ENCODE measurements at places on chromosomes 5 and 9.

GRCh38 chr9:106467865-106468164 is 395.2 kb upstream of the ZNF462 start:
- DNase-seq: no peak

- DNase-seq: no peak
These were observed 159.6 kb downstream of the NR2F1-AS1 start for GRCh38 chr5:93421468-93421867.

DNA sequence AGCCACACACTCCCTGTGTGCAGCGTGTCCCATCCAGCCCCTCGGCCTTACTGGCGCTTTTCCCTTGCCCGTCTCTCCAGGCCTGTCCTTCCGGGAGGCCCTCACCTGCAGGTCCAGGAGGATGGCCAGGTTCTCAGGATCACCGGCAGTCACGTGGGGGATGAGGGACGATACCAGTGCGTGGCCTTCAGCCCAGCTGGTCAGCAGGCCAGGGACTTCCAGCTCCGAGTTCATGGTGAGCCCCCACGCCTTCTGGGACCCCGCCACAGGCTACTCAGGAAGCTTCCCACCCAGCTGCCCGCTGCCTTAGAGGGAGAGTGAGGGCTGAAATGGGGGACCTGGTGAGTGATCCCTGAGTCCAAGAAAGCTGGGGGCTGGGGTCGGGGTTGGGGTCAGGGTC is 85.8 kb downstream of the HMCN2 start:
- no peak for DNase-seq

DNA sequence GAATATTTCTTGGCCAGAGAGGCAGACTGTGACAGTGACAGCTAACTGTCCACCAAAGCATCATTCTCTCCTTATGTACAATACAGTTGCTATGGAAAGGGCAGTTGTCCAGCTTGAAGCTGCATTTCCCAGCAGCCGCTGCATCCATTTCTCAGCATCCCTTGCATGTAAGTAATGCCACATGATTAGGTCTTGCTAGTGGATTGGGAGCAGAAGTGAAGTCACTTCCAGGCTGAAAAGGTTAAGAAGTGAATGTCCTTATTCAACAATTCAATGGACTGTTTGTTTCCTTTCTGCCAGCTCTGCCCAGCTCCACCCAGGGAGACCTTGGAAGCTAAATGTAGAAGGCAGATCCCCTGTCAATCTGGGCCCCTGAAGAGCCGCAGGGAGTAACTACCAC is 26.1 kb upstream of the RETREG1 start:
- DNase-seq: no peak

DNA sequence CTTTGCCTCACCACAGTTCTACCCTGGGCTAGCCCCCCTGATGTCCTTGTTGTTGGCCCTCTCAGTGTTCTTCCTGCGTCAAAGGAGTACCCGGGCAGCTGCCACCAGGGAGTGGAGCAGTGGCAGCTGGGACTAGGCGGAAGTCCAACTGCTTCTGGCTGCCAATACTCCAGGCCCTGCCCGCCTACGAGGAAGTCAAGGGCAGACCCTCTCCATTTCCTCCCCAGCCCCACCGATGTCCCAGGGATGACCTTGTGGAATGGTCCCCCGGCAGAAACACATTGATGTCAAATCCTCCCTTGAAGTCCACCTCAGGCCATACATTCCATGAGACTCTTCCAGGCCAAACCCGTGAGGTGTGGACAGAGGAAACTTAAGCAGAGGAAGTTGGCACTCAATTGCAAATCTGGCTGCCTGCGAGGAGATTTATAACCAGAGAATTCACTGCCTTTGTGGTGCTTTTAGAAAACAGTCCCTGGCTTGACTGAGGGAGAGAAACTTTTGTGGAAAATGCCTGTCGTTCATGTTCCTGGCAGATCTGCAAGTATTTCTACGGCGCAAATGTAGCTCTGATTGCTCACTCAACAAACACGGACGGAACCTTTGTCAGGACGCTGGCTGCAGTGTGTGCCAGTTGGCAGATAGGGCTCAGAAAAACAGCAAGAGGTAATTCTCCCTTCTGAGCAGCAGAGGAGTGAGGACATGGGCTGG is 339.7 kb downstream of the RAB3C start:
- DNase-seq: no peak

DNA sequence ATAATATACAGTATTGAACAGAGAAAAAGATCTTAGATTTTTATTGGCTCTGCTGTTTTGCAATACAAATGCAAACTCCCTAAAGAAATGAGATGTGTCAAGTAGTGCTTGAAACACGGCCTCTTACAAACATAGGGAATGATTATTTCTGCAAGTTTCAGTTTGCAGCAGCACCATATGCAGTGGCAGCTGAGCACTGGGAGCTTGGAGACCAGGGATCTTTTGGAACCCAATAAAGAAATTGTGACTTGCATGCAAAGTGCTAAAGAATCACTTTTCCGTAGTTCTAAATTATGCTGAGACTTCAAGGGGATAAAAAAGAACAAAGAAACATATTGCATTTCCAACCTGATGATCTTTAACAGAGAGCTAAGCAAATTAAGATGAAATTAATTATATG is 674.6 kb upstream of the ZNF608 start:
- no peak for DNase-seq

DNA sequence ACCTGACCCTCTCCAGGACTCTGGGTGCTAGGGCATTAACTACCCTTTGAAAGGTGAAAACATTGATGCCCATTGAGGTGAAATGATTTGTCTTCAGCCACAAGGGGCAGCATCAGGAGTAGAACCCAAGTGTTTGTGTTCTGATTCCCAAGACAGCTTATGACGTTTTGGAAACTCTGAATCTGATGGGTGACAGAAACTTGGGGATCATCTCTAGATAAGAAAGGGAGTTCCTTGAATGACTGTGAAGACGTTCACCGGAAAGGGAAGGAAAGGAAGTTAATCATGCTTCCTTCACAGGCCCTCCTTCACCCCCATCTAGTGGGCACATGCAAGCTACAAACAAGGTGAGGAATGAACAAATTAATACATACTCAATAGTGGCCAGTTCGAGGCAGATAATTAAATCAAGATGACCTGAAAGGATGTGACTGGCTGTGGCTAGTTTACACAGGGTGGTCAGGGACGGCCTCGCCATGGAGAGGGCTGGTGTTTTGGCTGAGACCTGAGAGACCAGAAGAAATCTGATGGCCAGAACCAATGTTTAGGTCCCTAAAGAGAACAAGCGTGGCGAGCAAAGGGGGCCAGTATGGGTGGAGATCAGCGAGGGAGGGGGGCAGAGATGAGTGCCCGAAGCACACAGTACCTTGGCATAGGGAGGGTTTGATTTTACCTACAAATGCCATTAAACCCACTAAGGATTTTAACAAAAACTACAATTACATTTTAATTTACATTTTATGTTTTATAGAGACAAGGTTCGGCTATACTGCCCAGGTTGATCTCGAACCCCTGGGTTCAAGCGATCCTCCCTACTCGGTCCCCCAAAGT is 937 bp upstream of the SLC26A2 start:
- DNase-seq: peak; percentile 53

All from GM06990 (cell line).